NCI-H82 (cell line): ENCODE measurements at places on chromosomes 4 and X.

GRCh38 chrX:12301288-12301687 is 163.0 kb downstream of the FRMPD4 start:
- DNase-seq, result no peak

- DNase-seq, result no peak
These were observed 214.6 kb downstream of the ENOX2 start for GRCh38 chrX:130688360-130688759.

DNA sequence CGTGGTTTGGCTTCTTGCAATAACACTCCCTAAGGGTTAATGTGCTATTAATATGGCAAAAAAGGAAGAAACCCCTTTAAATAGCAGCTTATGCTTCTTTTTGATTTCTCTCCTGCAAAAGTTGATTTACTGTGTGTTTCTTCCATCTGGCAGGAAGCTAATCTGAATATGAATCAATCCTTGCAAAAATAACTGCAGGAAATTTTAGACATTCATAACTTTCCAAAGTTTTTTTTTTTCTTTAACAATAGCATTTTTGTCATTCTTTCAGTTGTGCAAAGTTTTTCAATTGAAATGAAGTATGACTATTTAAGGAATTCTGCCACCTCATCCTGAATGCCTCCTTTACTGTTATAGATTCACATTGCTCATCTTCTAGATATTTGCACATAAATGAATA is 115.6 kb downstream of the SPANXA1 start:
- no peak for DNase-seq

- DNase-seq, result no peak
These were observed 463.9 kb upstream of the PCDH7 start for GRCh38 chr4:30256116-30256832.

GRCh38 chr4:133588306-133588705 is 439.2 kb downstream of the PCDH10 start:
- no peak for DNase-seq

DNA sequence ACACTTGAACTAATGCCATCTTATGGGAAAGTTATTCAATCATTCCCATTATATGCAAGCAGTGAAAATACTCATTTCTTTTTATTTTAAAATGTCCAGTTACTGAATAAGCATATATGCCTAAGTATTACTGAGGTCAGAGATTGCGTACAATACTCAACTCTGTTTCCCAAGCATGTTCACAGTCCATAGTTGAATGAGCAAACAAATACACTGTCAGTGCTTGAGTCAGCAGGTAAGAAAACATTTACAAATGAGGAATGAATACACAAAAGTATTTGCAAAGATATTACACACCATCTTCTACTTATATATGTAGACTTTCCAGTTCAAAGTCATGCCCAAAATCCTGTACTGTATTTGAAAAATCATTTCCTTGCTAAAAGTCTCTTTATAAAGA is 74.1 kb downstream of the TSPAN5 start:
- DNase-seq, result no peak

- no peak for DNase-seq
These were observed 53.4 kb downstream of the WDR19 start for GRCh38 chr4:39235696-39236095.

DNA sequence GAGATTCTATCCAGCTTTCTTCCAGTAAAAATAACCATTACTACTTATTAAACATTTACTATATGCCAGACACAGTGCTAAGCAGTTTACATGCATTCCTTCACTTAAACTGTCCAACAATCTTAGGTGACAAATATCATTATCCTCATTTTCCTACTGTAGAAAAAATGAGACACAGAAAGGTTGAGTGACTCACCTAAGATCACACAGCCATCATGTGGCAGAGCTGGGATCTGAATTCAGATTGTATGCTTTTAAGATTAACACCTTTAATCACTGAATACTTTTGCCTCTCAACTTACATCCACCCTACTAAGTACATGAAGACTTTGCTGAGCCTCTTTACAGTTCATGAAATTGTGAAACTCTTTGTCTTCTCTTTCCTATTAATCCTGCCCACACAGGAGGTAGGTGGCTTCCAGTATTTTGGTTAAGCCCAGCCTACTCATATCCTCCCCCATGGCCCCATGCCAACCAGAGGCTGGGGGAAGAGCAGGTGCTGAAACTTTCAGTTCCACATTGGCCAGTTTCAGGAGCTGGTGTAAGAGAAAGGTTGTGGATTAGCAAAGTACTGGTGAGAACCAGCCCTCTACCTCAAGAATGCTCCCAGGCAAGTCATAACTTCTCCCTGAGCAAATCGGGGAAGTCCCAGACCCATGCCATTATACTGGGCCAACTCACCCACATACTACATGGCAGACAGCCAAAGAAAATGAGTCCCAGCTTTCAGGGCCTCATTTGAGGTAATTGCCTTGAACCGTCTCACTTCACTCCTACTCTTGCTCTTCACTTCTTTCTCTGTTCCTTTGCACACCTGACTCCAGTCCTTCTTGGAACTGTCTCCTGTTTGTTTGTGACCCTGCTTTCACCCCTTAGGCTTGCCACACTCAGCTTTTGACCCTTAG is 211.1 kb downstream of the GUCY2F start:
- DNase-seq, result no peak

GRCh38 chr4:13430834-13431568 is 53.1 kb downstream of the RAB28 start:
- DNase-seq, result peak; percentile 16

DNA sequence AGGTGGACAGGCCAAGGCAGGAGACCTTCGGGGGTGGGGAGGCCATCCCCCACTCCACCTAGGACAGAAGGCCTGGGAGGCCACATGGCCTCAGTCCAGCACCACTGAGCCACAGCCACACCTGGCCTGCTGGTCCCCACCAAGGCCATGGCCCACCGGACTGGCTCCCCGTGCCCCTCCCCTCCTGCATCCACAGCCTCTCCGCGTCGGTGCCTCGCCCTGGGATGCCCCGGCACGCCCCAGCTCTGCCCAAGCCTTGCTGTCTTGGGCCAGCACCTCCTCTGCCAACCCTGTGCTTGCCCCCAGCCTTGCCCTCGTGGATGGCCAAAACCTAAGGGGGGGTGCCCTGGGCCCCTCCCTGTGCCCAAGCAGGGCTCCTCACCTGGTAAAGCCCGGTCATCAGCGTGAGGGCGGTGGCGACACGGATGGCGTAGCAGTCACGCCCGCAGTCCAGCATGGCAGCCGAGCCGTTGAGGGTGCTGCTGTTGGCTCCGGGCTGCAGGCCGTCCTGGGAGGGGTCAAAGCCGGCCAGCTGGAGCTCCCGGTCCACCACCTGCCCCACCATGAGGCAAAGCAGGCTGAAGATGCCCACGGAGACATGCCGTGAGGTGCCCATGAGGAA is 2.3 kb downstream of the SLC26A1 start:
- DNase-seq, result no peak

DNA sequence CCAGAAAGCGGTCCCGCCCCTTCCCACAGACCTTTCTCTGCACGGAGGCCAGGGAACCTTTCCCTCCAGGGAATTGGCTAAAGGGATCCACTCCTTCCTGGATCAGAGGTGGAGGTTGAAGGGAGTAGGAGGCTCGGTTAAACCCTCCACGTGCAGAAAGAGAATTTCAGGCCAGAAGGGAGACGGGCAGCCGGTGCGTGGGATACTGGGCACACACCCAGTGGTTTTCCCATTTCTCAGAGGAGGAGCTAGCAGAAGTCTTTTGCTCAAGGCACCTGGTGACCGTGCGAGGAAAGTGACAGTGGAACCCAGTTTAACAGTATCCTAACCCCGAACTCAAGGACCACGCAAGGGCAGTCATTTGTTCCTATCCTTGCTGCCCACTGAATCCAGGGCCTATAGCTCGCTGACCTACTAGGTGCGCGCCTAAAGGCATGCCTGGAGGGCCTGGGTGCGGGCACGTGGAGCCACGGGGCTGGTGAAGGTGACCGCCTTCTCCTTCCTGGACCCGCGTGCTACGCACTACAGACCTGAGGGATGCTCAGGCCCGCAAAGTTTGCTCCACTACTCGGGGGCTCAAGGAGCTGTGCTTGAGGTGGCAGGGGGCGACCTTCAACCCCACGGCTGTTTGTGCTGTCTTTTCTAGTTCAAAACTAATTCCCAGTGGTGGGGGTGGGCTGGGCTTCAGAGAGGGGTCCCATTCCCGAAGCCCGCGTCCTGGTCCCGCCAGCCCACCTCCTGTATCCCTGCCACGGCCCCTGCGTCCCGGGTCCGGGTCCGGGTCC is 587 bp upstream of the AFF2 start:
- DNase-seq, result peak; percentile 13

GRCh38 chrX:18895189-18895951 is 88.5 kb downstream of the PHKA2 start:
- DNase-seq, result peak; percentile 8

DNA sequence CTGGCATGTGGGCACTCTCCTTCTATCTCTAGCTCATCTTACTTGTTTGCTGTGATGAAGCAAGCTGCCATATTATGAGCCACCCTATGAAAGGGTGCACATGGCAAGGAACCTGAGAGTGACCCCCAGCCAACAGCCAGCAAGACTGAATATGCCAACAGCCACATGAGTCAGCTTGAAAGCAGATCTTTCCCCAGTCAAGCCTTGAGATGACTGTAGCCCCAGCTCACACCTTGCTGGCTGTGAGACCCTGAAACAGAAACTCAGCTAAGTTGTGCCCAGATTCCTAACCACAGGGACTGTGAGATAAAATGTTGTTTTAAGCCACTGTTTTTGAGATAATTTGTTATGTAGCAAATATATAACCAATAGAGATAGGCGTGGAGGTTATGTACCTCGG is 36.2 kb downstream of the KDM5C start:
- no peak for DNase-seq

DNA sequence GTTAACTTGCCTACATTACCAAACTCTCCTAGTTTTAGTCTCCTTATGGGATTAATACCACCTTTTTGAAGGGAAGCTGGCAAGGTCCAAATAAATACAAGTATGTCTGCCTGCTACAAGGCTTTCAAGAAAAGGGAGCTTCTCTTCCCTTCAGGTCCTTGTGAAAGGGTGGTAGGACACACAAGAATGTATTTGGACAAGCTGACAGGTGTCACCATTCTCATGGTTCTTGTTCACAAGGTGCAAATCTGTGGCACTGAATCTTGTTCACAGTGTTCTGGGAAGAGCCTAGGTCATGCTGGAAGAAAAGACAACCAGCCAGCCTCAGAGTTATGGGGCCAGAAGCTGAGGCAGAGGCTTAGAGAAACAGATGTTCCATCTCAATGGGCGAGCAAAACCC is 41.9 kb downstream of the GPC3 start:
- DNase-seq, result peak; percentile 74

DNA sequence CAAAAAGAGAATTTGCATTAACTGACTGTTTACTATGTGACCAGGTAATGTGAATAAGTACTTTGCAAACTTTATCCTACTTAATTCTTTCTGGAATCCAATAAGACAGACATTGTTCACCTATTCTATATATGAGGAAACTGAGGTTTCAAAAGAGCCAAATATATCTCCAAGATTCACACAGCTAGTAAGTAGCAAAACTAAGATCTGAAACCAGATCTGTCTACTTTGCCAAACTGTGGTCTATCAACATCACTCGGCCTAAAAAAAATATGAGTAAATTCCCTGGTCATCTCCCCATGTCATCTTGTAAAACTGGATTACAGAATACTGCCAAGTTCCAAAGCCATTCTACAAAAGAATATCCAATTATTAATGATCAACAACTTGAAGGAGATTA is 52.8 kb downstream of the ANAPC10 start:
- DNase-seq, result no peak

GRCh38 chrX:15998350-15998749 is 125.0 kb upstream of the GRPR start:
- no peak for DNase-seq

DNA sequence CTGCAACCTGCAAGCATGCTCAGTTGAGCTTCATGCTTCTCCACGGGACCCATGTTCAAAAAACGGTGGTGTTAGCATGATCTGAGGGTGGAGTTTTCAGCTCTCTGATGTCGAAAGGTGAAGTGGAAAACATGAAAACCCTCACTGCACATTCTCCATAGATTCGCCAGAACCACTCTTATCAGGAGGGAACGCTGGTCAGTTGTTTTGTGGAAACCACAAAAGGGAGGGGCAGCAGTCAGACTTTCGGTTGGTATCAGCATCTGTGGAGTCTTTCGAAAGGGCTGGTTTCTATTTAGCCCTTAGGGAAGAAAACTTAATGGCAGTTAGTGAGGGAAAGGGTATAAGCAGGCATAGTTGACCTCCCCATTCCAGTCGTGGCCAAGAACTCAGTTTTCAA is 12.6 kb downstream of the PPA2 start:
- DNase-seq, result no peak

GRCh38 chr4:78940752-78941151 is 1.5 kb upstream of the PAQR3 start:
- no peak for DNase-seq

DNA sequence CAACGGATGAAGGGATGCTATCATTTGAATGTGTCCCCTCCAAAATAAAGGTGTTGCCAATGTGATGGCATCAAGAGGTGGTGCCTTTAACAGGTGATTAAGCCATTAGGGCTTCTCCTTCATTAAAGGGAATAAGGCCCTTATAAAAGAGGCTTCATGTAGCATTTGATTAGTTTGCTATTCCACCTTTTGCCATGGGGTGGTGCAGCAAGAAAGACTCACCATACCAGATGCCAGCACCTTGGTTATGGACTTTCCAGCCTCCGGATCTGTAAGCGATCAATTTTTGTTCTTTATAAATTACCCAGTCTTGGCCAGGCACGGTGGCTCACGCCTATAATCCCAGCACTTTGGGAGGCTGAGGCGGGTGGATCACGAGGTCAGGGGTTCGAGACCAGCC is 7.9 kb upstream of the SLC25A43 start:
- DNase-seq, result peak; percentile 37

GRCh38 chrX:148380650-148381561 is 119.5 kb upstream of the AFF2 start:
- no peak for DNase-seq

GRCh38 chrX:41889317-41890025 is 33.9 kb downstream of the CASK start:
- no peak for DNase-seq

DNA sequence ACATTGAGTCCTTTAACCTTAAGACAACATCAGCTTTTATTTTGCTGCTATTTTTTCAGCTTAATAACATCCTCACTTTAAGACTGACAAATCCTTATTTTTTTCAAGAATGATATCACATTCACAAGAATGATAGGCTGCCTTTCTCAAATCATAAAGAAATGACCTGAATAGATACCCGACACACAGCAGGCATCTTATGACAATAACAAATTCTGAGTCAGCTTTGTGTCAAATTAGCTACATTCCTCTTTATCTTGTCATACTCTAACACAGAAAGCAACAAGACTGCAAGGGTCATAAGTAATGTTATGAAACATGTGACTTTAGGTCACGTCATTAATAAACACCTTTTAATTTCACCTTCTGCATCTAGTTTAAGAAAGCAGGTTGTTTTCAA is 2387.6 kb downstream of the PCDH7 start:
- DNase-seq, result no peak
